Naive thymus-derived CD8-positive, alpha-beta T cell (primary cell): ENCODE measurements at places on chromosomes 13 and 19.
A peak's percentile ranks its signal among the peaks of the same experiment; 100 is the strongest.

DNA sequence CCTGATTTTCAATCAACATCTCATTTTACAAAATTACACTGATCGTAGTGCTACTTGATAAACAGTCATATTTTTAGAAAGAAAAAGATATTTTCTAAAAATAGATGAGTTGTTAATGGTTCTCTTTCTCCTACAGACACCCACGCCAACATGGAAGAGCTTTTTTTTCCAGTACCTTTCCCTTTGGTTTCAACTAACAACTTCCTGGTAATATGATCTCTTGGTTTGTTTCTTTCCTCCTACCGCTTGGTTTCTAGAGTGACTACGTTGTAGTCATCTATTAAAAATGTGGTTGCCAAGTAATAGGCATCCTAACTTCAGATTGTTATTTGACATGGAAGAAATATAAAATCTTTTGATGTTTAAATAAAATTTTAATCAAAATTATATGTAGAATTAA, 189.0 kb downstream of the LACC1 start:
- peaks cover 16% of the 10 kb centered on the region for H3K36me3 ChIP-seq
- no peaks in the 10 kb centered on the region for H3K4me1 ChIP-seq
- no peak overlapping the region for H3K27ac ChIP-seq
- no peak overlapping the region for H3K4me3 ChIP-seq

DNA sequence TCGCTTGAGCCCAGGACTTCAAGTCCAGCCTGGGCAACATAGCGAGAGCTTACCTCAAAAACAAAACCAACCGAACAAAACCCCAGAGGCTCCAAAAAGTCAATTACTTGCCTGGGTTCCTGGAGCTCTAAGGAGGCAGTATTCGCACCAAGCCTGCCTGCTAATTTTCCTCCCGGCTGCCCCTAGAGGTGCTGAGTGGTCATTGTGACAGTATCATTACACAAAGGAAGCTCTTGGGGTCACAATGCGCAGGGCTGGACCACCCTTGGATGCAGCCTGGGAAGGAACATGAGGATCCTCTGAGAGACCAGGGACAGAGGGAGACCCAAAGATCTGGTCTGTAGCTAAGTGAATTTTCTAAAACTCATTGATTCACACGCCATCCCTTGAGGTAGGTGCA, 8.5 kb upstream of the PEX11G start:
- H3K27ac ChIP-seq: no peak overlapping the region
- H3K4me3 ChIP-seq: no peak overlapping the region
- no peak for DNase-seq
- H3K4me1 ChIP-seq: peaks cover 5% of the 10 kb centered on the region
- peaks cover 5% of the 10 kb centered on the region for H3K27me3 ChIP-seq
- H3K36me3 ChIP-seq: no peaks in the 10 kb centered on the region

DNA sequence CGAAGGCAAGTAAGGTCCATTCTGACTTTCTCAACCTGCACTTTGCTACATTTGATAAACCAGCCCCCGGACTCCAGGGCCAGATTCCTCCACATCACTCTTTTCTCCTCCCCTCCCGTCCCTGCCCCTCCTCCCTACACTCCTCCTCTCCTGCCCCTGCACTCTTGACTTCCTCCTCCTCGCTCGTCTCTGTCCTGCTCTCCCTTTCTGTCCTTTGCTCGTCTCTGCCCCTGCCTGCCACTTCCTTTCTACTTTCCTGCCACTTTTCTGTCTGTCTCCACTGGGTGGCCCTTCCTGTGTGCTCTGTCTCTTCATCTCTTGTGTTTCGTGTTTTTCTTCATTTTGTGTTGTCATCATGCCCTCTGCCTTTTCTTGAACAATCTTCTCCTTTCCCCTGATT, 7.0 kb downstream of the U2AF2 start:
- peak overlapping the region; percentile 67 for H3K27ac ChIP-seq
- H3K27me3 ChIP-seq: no peaks in the 10 kb centered on the region
- DNase-seq: no peak
- peaks cover 69% of the 10 kb centered on the region for H3K4me1 ChIP-seq

- H3K27ac ChIP-seq: no peak overlapping the region
- no peaks in the 10 kb centered on the region for H3K4me1 ChIP-seq
- no peaks in the 10 kb centered on the region for H3K36me3 ChIP-seq
Observed at GRCh38 chr13:33168321-33168960, 117.1 kb downstream of the STARD13 start.

DNA sequence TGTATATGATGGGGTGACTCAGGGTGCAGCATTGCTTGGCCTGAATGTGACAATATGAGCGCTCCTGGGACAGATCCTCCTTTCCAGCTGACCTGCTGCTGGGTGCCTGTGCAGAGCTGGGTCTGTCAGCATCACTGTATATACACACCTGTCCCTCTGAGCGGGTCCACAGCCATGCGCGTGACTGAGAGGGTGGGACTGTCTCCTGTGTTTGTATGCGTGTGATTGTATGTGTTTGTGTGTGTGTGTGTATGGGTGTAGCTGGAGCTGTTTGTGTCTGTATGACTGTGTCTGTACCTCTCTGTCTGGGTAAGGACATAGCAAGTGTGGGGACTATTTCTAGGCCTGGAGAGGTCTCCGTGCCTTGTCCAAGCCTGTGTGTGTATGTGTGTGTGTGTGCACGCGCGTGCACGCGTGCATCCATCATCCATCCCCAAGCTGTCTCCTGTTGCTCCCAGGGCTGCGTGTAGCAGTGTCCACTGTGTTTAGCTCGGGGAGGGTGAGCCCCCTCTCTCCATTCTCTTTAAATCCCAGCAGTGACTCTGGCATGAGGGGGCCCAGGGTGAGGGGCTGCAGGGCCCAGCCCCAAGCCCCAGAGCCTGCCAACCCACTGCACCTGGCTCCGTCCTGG, 8.3 kb downstream of the IGLON5 start:
- DNase-seq: no peak
- no peaks in the 10 kb centered on the region for H3K4me1 ChIP-seq
- peaks cover 58% of the 10 kb centered on the region for H3K27me3 ChIP-seq
- H3K4me3 ChIP-seq: no peak overlapping the region
- H3K36me3 ChIP-seq: no peaks in the 10 kb centered on the region
- no peak overlapping the region for H3K27ac ChIP-seq

DNA sequence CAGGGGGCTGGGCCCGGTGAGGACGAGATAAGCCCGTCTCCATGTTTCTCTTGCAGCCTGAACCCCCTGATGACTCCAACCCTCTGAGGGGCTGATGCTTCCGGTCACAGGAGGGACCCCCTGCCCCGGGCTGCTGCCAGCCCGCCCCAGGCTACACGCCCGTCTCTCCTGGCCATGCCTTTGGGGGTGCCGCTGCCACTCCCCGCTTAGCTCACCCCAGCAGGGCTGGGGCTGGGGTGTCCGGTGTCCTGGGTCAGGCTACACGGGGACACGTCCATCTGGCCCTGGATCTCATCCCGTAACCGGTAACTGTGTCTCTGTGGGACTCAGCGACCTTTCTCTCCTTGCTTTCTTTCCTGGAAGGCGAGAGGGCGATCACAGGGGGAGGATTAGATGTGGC, 40.8 kb downstream of the GADD45B start:
- no peaks in the 10 kb centered on the region for H3K4me1 ChIP-seq
- H3K4me3 ChIP-seq: no peak overlapping the region
- no peak for DNase-seq
- no peak overlapping the region for H3K27ac ChIP-seq

DNA sequence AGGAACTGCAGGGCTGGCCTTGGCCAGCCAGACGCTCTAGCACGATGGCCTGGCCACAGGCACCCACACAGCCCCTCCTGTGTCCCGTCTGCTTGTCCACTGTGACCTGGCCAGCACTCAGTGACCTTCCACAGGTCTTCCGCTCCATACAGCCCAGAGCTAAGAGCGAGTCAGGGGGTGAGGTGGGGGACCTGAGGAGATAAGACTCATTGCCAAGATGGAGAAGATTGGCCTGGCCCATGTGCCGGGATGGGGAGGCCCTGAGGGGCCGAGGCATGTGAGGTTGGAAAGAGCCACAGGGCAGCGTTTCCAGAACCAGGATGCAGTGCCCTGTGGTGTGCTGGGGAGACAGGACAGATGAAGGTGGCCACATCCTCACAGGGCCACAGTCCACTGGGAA, 10.2 kb upstream of the SLC7A9 start:
- no peak for DNase-seq
- no peak overlapping the region for H3K4me3 ChIP-seq
- no peak overlapping the region for H3K27ac ChIP-seq

DNA sequence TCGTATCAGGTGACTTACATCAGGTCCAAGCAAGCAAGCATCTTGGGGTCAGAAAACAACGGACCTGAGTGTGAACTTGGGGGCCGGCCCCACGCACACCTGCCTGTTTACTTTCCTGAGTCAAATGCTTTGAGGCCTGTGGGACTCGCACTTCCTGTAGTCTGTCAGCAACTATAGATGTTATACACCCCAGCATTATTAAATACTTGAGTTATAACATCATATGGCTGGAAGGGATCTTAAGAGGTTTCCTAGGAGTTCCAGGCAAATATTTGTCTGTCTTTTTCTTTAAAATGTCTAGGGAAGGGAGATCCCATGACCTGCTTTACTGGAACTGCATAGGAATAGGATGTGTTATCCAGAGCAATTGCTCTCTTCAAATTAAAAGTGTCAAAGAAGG, 280.6 kb downstream of the SHISA2 start:
- H3K36me3 ChIP-seq: no peaks in the 10 kb centered on the region
- H3K27me3 ChIP-seq: no peaks in the 10 kb centered on the region
- H3K27ac ChIP-seq: no peak overlapping the region
- DNase-seq: no peak
- H3K4me1 ChIP-seq: peaks cover 22% of the 10 kb centered on the region
- H3K4me3 ChIP-seq: no peak overlapping the region

GRCh38 chr19:11273989-11274388, 11.7 kb upstream of the DOCK6 start:
- H3K27me3 ChIP-seq: peaks cover 15% of the 10 kb centered on the region
- no peak overlapping the region for H3K27ac ChIP-seq
- no peaks in the 10 kb centered on the region for H3K36me3 ChIP-seq
- peaks cover under 1% of the 10 kb centered on the region for H3K4me1 ChIP-seq
- DNase-seq: no peak

DNA sequence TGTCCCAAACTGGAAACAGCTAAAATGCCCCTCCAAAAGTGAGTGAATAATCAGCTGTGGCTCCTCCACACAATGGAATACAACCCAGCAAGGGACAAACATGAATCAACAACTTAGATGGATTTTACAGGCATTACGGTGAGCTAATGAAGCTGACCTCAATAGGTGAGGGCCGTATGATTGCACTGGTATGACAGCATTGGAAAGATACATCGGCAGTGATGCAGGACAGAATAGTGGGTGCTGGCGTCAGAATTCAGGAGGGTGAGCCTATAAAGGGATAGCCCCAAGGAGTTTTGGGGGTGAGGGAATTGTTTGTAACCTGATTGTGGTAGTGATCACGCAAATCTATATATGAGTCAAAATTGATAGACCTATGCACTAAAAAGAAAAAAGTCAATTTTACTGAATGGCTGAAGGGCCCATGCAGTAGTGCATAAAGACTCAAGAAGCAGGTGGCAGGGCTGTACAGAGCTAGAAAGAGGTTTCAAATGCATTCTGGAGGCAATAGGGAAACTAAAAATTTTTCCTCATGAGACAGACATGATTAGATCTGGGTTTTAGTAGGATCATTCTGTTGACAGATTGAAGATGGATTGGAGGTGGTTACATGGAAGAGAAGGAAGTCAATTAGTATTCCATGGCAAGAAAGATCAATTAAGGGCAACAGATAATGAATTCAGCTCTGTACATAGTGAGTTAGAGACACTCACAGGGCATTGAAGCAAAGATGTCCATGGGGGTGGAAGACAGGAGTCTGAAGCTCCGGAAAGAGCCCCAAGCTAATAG, 90.8 kb downstream of the IRS2 start:
- H3K27ac ChIP-seq: no peak overlapping the region
- no peaks in the 10 kb centered on the region for H3K36me3 ChIP-seq

DNA sequence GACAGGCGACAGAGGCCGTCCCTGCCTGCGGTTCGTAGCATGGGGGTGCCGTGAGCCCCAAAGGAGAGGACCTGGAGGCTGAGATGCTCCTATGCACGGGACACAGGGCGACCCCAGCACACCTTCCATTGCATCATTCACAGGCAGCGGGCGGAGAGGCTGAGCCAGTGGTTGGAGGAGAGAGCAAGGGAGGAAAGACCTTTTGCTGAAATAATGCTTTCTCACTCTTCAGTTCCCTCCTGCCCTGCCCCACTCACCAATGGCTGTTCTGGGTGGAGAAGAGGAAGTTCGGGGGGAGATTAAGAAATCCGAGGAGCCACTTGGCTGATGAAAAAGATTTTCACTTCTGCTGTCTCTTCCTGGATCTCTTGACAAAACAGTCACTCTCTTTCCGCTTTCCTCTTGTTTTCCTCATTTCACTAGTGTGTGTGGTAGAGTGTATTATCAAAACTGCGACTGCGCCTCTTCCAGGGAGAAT, at the start of gene NLRP12:
NLRP12 (minus strand) TSS at position 181 of the 478 bp plus-strand sequence; CDS start at position 41, 140 bp downstream.
- no peaks in the 10 kb centered on the region for H3K36me3 ChIP-seq
- DNase-seq: no peak
- peaks cover 20% of the 10 kb centered on the region for H3K27me3 ChIP-seq
- H3K4me3 ChIP-seq: no peak within 1 kb of the TSS

- no peaks in the 10 kb centered on the region for H3K27me3 ChIP-seq
- no peak overlapping the region for H3K4me3 ChIP-seq
- no peaks in the 10 kb centered on the region for H3K4me1 ChIP-seq
- DNase-seq: no peak
- no peaks in the 10 kb centered on the region for H3K36me3 ChIP-seq
Observed at GRCh38 chr13:81001828-81002385, 661.0 kb upstream of the SPRY2 start.

DNA sequence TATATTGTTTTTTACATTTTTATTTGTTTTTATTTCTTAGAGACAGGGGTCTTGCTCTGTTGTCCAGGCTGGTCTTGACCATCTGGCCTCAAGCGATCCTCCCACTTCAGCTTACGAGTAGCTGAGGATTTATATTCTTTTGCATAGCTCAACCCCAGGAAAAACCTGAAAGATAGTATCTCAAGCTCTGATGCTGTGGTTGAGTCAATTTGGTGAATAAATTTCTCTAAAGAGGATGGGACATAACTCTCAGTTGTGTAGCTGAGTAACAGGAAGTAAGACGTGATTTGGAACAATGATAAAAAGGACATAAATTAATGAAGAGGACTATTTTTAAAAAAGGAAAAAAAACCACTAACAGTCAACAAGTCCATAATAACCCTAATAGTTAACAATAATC, 79.8 kb upstream of the TNFSF11 start:
- DNase-seq: no peak
- peaks cover 3% of the 10 kb centered on the region for H3K4me1 ChIP-seq
- no peak overlapping the region for H3K4me3 ChIP-seq
- no peak overlapping the region for H3K27ac ChIP-seq

DNA sequence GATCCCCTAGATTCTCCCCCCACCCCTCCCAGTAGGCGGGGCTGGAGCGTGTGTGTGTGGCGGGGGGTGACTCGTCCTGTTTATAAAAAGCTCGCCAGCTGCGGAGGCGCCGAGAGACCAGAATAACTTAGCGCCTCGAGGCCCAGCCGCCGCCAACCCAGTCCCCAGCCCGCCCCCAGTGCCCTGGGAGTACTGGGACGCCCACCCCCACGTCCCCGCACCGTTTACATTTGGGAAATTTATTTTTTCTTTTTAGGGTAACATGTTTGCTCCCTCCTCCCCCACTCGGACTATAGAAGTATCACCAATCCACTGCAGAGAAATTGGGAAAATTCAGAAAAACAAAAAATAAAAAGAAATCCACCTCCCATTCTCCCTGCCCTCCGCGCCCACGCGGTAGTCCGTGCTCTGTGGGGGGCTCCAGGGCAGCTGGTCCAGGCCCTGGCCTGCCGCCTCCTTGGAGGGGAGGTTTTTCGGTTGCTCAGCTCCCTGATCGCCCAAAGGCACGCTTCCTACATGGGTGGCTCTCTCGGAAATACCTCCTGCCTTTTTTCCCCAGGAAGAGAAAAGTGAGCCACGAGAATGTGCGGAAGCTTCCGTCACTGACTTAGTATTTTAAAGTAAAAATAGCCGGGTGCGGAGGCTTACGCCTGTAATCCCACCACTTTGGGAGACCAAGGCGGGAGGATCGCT, 1.5 kb upstream of the RAB3A start:
- DNase-seq: peak; percentile 50
- H3K27ac ChIP-seq: peak overlapping the region; percentile 74
- H3K4me1 ChIP-seq: peaks cover 11% of the 10 kb centered on the region
- H3K4me3 ChIP-seq: peak overlapping the region; percentile 98
- H3K27me3 ChIP-seq: peaks cover 6% of the 10 kb centered on the region
